ENCODE measurements at places on chromosomes 3 and 15.

GRCh38 chr3:131694376-131694775 is 191.6 kb upstream of the MRPL3 start:
- DNase-seq, result no peak

GRCh38 chr3:81446806-81447205 is 314.6 kb downstream of the GBE1 start:
- no peak for DNase-seq

GRCh38 chr3:56775838-56776555 is 25.8 kb downstream of the ARHGEF3 start:
- DNase-seq, result no peak

GRCh38 chr15:80072285-80072994 is 13.0 kb downstream of the ZFAND6 start:
- no peak for DNase-seq

DNA sequence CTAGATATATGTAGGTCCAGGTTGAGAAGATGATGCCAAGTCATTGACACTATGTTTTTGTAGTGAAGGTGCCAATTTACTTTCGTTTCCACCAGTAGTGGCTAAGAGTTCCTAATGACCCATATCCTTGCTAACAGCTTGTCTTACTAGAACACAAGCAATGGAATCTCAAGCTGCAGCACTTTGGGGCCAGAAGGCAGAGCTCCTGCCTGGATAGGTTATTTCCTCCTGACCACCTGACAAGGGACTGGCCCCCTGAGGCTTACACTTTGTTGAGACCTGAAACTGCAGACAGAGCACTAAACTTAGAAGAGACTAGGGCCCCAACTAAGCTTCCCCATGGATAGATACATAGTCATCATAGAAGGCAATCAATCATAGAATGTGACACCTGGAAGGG is 11.7 kb downstream of the ONECUT1 start:
- DNase-seq, result no peak

DNA sequence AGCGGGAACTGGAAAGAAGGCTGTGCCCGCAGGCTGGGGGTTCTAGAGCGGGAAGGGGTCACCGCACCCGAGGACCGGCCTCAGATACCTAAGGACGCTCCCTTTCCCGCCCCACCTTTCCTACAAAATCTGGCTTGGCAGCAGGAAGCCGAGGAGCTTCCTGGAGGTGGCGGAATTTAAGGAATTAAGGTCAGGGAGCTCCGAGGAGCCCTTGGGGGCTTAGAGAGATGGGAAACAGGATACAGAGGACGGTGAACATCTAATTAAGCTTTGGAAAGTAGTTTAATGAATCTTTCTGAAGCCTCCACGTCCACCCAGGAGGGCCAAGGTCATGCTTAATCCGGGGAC is 507 bp upstream of the AP3B2 start:
- DNase-seq, result no peak

DNA sequence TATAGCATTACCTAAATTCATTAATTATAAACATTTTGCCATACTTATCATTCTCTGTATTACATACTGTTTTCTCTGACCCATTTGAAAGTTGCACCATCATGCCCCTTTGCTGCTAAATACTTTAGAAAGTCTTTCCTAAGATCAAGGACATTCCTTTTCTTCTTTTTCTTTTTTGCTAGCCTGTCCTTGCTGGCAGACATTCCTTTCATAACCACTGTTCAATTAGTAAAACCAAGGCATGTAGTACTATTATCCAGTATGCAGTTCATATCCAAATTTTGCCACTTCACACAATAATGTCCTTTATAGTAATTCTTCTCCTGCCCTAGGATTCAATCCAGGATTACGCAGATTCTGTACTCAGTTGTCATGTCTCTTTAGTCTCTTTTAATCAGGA is 321.0 kb upstream of the C2CD4B start:
- DNase-seq, result no peak

- no peak for DNase-seq
Measured at GRCh38 chr15:39784638-39785037, 2.0 kb upstream of the FSIP1 start.

Data from stimulated activated CD8-positive, alpha-beta memory T cell treated with anti-CD3 and anti-CD28 coated beads, Interleukin-7, amount 100 ng/mL, for 1 hour (primary cell).